ENCODE measurements at places on chromosomes 12 and 14. TPM values are rescaled to one million over a fixed set of nuclear protein-coding genes. Genes with fewer than 3 reads are reported as not detected.
A peak's percentile ranks its signal among the peaks of the same experiment; 100 is the strongest.

TAS2R19 gene
- total RNA-seq = 11.6 TPM

DNA sequence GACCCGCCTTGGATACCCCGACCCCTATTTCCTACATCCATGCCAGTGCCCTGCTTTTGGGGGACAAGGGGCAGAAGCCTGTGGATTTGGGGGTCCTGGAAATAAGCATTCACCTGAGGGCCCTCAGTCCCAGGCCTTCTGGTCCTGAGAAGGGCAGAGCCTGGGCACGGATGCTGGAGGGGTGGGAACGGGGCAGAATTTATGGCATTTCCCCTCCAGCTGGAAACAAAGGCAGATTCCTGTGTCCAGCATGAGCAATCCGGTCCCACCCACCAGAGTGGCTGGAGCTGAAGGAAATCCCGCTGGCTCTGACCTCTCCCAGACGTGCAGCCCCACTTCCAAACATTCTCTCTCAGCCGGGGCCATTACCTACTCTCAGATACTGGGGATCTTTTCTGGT lies 9.3 kb downstream of the ANKRD33 start:
- no peak for DNase-seq

- no peak for DNase-seq
Observed at GRCh38 chr14:95409477-95410272, 90.0 kb upstream of the CLMN start.

- no peak for DNase-seq
Observed at GRCh38 chr12:94062194-94062593, 86.2 kb upstream of the PLXNC1 start.

GRCh38 chr14:32421781-32422180 lies 92.7 kb downstream of the AKAP6 start:
- DNase-seq = peak; percentile 52

DNA sequence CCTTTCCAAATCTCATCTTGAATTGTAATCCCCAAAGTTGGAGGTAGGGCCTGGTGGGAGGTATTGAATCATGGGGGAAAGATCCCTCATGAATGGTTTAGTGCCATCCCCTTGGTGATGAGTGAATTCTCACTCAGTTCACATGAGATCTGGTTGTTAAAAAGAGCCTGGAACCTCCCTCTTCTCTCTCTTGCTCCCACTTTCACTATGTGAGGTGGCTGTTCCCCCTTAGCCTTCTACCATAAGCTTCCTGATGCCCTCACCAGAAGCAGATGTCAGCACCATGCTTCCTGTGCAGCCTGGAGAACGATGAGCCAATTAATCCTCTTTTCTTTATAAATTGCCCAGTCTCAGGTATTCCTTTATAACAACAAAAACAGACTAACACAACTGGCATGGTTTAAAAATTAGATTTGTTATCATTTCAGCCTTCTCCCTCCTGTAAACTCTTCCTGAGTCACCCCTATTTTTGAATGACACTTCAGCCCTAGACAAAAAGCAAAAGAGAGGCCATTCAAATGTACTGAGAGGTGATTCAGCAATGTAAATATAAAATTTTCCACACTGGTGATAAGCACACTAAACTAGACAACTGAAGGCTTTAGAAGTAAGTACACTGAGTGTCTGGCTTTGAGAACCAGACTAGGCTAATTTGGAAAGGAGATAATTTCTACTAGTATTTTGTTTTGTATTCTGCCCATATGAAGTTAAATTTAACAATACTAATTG lies 212.1 kb upstream of the ABCD2 start:
- peak; percentile 24 for DNase-seq

DNA sequence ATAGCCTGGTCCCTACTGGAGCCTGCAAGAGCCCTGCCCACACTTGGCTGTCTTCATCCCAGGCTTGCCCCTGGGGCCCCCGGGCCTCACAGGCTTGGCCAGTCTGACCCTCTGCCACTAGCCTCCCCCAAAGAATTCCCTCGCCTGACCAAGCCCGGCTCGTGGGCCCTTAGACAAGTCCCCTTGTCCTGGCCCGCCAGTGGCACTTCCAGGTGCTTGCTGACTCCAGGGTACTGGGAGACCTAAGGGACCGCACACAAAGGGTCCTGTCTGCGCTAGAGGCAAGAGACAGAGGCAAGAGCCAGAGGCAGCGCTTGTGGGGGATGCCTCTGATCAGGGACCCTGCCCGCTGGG lies 5.0 kb downstream of the BTBD6 start:
- DNase-seq = no peak

GRCh38 chr14:104986487-104987164 lies 1.0 kb downstream of the CLBA1 start:
- DNase-seq = no peak

DNA sequence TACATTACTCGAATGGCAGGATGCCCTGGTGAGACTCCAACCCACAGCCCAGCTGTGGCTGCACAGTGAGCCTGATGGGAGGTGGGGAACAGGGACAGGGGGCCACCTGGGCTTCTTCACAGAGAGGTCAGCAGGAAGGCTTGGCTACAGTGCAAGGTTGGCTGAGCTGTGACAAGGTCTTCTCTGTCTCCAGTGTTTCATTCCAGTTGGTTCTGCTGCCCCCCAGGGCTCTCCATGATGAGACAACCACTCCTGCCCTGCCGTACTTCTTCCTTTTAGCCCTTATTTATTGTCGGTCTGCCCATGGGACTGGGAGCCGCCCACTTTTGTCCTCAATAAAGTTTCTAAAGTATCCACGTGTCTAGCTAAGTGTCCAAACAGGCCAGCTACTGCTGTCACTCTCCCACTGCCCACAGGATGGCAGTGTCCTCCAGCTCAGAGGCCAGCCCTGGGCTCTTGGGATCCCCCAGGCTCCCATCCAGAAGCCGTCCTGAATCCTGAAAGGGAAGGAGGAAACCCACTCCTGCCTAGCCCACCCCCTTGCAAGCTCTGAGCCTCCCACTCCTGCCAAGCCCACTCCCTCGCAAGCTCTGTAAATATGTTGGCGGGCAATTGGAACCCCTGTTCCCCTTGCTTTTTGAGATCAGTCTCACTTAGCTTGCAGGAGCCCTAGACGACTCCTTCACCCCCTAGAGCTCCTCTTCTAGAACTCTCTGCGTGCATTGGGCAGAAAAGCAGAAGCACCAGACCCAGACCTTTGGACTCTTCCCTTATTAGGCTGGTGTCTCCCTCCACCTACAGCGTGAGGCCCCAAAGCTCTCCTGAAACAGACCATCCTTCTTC lies 5.4 kb downstream of the C1QL4 start:
- DNase-seq = peak; percentile 55

DNA sequence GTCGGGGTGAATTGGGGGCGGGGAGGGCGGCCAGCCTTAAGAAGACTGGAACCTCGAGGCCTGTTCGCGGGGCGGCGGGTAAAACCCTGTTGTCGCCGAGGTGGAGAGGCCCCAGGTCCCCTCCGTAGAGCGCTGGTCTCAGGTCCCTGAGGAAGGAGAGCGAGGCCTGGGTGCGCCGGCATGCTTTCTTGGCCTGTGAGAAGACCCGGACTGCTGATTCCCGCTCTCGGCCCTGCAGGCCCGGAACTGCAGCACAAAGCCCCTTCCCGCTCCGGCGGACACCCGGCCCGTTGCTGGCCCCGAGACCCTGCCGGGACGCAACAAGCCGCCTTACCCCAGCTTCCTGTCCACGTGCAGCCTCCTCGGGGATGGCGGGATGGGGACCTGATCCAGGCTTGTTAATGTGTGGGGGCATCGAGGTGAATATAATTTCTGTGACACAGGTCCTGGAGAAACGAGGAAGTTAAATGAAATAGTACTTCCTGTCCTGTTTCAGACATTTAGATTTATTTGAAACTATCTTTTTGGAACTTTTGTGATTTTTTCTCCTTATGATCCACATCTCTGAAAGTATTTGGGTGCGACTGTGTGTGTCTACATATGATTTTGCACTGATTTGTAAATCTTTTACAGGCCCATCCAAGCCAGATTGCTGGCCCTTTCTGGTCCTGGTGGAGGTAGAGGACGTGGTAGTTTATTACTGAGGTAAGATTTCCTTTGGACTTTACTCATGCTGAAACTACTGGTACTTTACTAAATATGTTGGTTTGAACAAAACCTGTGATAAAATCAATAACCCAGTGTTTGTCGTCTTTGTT lies 600 bp downstream of the PNN start:
- no peak for DNase-seq

Data from renal cortical epithelial cell (primary cell).